ENCODE measurements at places on chromosomes 13 and 19.

GRCh38 chr13:82458169-82458568, 1424.1 kb downstream of the SLITRK1 start:
- no peak for DNase-seq

- DNase-seq = no peak
Observed at GRCh38 chr19:50264483-50265186, 61.2 kb downstream of the MYH14 start.

GRCh38 chr13:48235341-48236135, 2.5 kb downstream of the ITM2B start:
- DNase-seq = no peak

DNA sequence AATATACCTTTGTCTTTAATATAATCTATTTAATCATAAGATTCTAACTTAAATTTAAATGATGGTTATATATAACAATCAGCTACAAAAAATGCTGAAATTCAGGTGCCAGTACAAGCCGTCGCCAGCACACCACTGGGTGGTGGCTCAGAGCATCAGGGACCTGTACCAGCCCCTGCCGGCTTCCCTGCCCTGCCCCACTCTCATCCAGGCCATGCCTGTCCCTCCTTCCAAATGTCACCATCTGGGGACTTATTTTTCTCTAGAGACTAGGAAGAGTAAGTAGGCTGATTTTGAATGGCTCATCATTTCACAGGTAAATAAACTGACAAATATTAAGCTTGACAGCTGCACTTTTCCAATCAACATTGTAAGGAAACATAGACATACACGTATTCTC, 1.6 kb downstream of the METTL21C start:
- no peak for DNase-seq

- DNase-seq = no peak
Observed at GRCh38 chr19:30060531-30061222, 118.6 kb downstream of the URI1 start.

DNA sequence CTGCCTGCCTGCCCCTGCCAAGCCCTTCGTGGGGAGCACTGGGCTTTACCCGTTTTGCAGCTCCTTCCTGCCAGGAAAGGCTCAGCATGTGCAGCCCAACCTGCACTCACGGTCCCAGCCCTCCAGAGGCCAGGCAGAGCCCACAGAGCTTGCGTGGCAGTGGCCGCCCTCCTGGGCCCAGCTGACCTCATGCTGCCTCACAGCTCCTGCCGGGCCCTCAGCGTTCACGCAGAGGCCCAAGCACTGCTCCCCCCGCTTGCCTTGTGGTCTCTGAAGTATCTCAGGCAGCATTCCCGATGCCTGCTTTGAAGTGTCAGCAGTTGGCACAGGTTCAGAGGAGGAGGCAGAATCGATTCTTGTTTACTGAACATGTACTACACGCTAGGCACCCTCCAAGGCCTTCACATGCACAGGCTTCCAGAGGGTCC, 32.5 kb downstream of the CAPN12 start:
- DNase-seq = no peak

DNA sequence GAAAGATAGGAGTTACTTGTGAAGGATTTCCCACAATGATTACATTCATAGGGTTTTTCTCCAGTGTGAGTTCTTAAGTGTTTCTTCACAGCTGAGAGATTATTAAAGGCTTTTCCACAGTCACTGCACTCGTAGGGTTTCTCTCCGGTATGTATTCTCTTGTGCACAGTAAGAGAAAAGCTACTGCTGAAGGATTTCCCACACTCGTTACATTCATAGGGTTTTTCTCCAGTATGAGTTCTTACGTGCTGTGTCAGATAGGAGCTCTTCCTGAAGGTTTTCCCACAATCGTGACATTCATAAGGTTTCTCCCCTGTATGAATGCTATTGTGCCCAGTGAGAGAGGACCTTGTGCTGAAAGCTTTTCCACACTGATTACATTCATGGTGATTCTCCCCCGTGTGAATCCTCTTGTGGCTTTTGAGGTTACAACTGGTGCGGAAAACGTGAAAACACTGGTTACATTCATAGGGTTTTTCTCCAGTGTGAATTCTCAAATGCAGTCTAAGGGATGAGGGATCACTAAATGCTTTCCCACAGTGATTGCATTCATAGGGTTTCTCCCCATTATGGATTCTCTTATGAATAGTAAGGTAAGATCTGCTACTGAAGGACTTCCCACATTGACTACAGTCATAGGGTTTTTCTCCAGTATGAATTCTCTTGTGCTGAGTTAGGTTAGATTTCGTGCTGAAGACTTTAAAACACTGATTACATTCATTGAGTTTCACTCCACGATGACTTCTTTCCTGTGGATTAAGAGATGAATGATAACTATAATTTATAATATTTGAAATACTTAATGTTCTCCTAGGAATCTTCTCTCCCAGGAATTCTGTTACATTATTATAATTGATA, 20.6 kb downstream of the ZNF558 start:
- no peak for DNase-seq

GRCh38 chr19:47626238-47626637, 17.3 kb downstream of the BICRA start:
- no peak for DNase-seq

- no peak for DNase-seq
Observed at GRCh38 chr19:38870612-38871011, 7.5 kb downstream of the RINL start.

DNA sequence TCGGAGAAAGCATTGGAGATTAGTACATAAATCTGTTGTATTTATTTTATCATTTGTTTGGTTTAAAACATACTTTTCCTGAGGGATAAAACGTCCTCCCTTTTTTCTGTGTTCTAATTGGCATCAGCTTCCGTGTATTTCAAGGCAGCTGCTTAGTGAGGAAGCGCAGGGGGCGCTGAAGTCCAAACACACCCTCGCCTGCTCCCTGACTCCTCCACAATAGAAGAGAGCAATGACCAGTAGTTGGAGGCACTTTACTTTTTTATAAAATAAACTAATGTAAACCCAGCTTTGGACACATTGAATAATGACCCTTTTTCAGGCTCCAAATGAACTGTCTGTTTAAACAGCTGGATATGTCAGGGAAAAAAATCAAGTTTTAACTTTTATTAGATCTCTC, 79.9 kb downstream of the RNASEH2B start:
- no peak for DNase-seq

DNA sequence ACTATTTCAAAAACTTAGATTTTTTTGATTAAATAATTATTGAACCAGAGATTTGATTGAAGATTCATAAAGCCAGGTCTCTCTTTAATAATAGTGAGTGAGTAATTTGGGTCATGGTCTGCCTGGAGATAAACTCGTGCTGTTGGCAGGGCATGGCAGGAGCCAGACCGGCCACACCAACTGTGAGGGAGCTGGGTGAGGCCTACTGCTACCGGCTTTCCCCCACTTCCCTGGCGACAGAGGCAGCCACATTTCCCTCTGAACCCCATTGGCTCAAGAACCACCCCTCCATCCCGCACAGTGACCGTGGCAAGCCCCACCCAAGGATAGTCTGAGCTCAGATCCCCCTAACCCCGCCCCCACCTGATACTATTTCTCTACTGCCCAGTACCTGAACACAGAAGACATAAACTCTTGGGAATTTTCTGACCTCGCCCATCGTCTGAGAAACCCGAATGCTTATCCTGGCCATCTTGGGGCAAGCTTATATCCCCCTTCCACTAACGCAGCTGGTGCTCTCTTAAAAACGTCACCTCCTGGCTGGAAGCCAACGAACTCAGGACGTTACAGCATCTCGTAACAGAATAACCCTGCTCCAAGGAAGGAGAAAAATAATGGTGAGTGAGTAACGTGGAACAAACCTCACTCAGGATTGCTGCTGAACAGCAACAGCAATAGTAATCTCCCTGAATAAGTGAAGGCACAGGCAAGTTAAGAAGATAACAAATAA, 627.6 kb upstream of the PCDH9 start:
- DNase-seq = no peak

GRCh38 chr13:32060401-32060878, 28.9 kb downstream of the FRY start:
- DNase-seq = no peak

GRCh38 chr13:103188713-103189326, 122.6 kb upstream of the SLC10A2 start:
- DNase-seq = no peak

DNA sequence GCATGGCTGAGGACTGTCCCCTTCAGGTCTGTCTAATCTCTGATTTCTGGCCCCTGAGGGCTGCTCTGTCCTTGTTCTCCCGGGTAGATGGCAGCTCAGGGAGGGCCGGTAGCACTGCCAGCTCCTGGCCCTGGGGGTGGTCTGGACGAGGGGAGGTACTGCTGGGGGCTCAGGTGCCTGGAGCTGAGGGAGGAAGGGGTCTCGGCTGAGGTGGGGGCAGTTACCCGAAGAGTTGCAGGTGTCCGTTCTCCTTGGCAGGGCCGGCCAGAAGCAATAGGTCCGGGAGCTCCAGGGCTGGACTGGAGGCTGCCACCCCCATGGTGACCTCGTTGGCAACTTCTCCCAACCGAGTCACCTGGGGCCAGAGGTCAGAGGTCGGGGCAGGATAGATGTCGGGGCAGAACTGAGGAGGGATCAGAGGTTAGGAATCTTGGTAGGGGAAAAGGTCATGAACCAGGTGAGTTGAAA, 1.2 kb upstream of the EMC10 start:
- no peak for DNase-seq

DNA sequence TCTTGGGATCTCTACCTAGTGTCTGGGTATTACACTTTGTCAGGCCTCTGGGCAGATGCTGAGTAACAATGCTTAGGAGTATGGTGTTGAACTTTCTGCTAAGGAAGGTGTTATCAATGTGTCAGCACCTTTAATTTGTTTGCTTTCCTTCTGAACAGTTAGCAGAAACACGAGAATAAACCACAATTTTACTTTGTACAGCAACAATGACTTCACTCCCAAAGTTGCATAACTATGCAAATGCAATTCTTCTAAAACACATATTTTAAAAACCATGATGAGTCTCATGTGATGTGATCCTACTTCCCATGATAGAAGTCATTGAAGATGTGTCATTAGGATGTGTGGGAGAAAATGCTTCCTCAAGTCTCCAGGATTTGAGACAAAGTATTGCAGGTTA, 155.0 kb downstream of the POSTN start:
- DNase-seq = no peak

- no peak for DNase-seq
Observed at GRCh38 chr19:7328647-7329046, 20.1 kb upstream of the ARHGEF18 start.

DNA sequence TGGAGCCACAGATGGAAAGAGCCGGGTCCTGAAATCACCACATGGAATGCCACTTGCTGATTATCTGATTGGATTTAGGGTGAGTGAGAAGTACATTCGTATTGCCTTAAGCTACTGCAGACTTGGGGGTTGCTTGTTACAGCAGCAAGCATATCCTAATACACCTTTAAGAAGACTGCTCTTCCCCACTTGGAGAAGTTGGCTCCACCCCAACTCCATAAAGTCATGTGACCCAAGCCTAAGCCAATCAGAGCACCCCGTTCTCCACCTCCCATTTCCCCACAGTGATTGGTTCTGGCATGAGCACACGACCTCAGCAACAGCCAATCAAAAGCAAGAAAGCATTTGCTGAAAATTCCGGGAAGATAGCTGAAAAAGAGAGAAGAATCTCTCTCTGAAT, 23.1 kb downstream of the CACNA1A start:
- DNase-seq = no peak

DNA sequence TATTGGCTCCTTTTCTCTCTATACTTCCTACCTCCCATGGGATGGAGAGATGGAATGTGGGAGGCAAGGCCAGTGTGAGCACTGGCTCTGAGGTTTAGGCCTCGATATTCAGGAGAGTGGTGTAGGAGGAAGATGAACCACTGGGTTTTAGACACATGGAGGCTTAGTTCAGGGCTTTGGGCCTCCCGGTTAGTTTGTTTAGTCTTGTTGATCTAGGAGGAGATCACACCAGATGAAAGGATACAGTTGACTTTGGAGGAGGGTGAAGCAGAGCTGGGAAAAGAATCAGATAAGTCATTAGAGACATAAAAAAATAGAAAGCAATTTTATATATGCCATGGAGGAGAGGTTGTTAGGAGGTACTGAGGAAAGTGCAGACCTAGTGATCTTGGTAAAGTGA, 30.9 kb downstream of the RNASEH2B start:
- no peak for DNase-seq

GRCh38 chr19:45218426-45218825, 26.8 kb downstream of the EXOC3L2 start:
- no peak for DNase-seq

Data from bone marrow (tissue), 2 donors.